Hematopoietic multipotent progenitor cell (in vitro differentiated cells): ENCODE measurements at places on chromosomes 12 and 14. TPM values are rescaled to one million over a fixed set of nuclear protein-coding genes. Genes with fewer than 3 reads are reported as not detected.

- DNase-seq = no peak
These were observed 20.1 kb downstream of the NOVA1 start for GRCh38 chr14:26577711-26578110.

DNA sequence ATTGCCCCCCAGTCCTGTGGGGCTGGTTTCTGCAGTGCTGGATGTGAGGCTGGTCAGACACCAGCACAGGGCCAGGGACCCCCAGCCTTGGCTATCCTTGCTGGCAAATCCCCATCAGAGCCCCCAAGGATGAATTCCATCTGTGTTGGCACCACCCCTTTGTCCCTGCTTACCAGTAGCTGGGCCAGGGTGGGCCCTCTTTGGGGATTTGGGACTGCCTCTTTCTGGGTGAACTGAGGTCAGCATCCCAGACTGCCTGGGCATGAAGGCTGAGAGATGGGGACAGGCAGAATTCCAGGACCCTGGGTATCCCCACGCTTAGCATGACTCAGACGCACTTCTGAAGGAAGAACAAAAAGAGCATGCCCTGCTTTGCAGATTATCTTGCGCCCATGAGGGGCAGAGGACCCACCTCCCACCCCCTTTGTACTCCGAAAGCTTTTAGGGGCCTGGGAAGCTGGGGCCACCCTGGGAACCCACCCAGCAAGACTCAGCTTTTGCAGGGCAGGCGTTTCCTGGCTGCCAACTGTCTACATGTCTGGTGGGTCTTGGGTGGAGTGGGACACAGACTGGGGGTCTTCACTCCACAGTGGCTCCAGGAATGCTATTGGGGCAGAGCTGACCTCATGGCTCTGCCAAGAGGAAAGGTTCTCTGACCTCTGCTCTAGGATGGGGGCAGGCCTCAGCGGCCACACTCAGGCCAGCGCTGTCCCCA lies 26.8 kb downstream of the RFLNA start:
- no peak for DNase-seq

DNA sequence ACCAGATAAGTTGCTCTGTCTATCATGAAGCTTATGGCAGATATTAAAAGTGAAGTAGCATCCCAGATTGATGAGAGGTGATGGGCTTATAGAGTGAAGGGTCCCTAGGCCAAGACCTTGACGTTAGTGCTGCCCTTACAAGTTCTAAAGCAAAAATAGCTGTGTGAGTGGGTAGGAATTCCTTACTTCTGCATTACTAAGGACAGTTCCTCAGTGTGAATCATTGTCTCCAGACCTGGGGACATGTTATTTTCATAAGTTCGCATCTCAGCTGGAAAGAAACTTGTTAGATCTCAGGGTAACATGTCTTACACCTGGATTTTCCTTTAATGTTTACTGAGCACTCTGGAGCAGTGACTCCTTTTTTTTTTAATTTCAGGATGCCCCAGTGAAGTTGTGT lies 28.7 kb downstream of the MAPKAPK5 start:
- DNase-seq = no peak

The GATC gene
- 16.4 TPM for total RNA-seq

The OR6C2 gene
- total RNA-seq = not detected

- DNase-seq = no peak
These were observed 4.2 kb upstream of the CLEC4C start for GRCh38 chr12:7751394-7751793.
